PC-3 (cell line): ENCODE measurements at places on chromosomes 11 and 22. TPM values are rescaled to one million over a fixed set of nuclear protein-coding genes. Genes with fewer than 3 reads are reported as not detected.

Gene FJX1
- total RNA-seq, result 71.4 and 97.1 TPM in 2 replicates

DNA sequence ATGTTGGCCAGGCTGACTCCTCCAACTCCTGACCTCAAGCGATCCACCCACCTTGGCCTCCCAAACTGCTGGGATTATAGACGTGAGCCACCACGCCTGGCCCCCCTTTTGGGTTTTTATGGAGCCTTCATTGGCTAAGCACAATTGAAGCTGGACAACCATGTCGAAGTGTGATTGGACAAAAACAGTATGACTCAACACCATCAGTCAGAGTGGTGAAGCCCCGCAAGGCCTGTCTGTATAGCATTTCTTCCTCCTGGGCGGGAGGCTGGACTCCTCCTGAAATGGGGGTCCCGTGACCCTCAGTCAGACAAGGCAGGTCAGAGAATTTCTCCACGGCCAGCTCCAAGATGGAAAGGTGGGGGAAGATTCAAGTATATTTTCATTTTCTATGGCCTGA, 3.1 kb upstream of the PARVB start:
- DNase-seq, result no peak

Gene TPBGL
- not detected in 2 replicates for total RNA-seq

DNA sequence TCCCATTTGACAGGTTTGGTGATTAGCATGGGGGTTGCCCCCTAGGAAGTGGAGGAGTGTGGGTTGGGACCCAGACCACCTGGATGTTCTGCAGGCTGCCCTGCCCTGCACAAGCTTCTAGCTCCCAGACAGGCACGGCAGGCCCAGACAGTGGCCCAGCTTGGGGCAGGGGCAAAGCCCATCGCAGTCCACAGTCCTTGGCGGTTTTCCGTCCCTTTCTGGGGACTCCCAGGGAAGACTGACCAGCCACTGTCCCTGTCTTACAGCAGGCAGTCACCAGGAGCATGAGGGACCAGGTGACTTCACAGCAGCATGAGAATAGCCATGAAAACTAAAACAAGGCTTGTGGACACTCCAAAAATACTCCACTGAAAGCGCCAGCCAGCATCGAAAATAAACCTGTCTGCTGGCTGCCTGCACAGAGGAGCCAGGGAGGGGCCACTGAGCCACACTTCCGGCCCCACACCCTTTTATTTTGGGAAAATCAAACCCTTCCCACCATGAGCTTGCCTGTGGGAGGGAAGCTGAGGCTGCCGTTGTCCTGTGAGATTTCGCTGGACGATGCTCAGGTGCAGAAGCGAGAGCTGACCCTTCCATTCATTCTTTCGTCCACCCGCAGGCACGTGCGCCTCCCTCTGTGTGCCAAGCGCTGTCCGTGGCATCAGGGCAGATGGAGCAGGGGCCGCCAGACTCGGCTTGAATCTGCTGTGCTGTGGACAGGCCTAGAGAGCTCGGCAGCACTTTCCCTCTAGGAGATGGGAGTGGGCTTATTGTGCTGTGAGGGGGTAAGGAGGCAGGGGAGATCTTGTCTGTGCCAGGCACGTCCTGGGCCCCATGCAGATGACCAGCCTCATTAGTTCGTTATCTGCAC, 28.0 kb downstream of the FADD start:
- no peak for DNase-seq

Gene OR8B8
- not detected in 2 replicates for total RNA-seq

- no peak for DNase-seq
Observed at GRCh38 chr11:24233041-24233440, 263.8 kb upstream of the LUZP2 start.

Gene OOSP2
- not detected in 2 replicates for total RNA-seq

GRCh38 chr11:23112987-23113886, 253.0 kb upstream of the CCDC179 start:
- peak; percentile 85 for DNase-seq

Gene OR52N4
- total RNA-seq, result not detected in 2 replicates

Gene SCGB1C1
- not detected in 2 replicates for total RNA-seq

DNA sequence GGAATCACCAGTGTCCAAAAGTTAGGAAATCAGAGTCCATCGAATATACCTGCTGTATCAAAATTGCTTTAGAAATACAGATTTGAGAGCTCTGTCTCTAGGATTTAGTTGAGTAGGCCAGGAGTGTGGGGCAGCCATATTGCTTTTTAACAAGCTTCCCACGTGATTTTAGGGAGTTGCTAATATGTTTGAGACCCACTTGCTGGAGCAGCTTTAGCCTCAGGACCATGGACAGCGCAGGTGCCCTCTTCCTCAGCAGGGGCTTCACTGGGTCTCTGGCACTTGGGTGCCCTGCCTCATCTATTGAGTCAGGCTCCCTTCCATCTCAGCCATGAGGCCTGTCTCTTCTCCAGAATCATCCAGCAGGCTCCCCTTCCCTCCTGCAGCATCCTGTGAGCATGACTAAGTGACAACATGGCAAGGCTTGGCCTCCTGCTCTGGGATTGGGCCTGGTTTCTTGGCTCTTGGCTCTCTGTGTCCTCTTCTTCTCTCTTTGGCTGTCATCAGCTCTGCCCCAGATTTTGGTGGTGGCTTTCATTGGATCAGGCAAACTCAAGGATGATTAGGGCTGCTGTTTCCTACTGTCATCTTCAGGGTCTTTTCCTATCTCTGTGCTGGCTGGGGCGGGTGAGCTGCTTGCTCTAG, 70.0 kb downstream of the SGSM1 start:
- DNase-seq, result peak; percentile 25

DNA sequence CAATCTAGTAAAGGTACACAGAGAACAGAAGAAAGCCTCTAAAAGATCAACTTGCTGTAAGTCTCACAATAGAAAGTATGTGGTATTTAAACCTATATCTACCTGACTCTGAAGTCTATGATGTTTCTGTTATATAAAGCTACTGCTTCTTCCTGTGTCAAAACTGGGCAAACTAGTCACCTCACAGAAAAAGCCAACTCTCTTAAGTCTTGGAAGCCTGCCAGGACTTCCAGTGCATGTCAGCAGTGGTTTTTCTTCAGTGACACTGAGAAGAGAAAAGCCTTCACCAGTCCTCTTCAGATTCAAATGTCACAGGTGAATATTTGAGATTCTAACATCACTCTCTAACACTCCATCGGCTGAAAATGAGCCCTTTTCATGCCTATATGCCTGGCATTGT, 808.0 kb downstream of the DLG2 start:
- peak; percentile 87 for DNase-seq

Gene TRIM44
- total RNA-seq, result 14.0 TPM in 2 replicates

Gene MIAT
- total RNA-seq, result 0.15 and 0.23 TPM in 2 replicates

Gene NCR3LG1
- total RNA-seq, result 1.3 and 1.6 TPM in 2 replicates

GRCh38 chr11:370070-370941, 1.0 kb downstream of the B4GALNT4 start:
- DNase-seq, result no peak

DNA sequence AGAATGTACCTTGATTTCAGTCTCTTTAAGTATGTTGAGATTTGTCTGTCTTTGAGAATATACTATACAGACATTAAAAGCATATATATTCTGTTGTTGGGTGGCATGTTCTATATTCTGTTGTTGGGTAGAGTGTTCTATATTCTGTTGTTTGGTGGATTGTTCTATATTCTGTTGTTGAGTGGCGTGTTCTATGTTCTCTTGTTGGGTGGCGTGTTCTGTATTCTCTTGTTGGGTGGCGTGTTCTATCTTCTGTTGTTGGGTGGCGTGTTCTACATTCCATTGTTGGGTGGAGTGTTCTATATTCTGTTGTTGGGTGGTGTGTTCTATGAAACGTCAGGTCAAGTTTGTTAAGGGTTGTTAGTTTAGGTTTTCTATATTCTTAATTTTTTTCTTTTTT, 27.1 kb upstream of the CTTN start:
- no peak for DNase-seq

DNA sequence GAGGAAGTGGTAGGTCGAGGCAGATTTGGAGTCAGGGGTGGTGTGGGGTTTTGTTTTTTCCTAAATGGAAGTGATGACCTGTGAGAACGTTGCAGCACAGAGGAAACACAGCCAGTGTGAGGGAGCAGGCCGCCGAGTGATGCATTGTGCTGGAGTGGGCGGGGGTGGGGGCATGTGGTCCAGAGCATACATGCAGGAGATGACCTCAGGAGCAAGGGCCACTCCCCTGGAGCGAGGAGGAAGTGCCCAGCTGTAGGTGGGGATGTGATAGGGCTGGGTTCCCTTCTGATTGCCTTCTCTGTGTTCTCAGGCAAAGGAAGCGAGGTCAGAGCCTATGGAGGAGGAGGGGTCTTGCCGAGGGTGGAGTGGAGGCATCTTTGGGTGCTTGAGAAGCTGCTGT, 81.4 kb downstream of the PPP6R3 start:
- no peak for DNase-seq

Gene SMIM35
- not detected in 2 replicates for total RNA-seq

DNA sequence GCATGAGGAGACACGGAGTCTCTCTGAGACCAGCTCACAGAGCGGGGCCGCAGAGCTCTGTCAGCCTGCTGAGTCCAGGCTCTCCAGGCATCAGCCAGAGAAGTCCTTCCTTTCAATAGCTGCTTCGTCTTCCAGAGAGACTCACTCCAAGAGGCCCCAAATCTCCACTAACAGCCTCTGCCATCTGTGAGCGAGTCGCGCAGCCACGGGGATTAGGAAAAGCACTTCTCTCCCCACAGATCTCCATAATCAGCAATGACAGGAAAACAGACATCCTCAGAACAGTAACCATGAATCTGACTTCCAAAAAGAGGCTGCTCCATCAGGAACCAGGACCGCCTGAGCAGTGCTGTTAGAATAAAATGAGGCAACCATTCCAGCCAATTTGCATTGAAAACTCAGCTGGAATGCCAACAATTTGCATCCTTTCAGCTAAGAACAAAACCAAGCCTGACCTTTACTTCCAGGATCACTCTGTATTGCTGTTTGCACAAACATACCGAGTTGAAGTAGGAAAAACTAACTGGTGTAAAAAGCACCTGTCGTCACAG, 65.4 kb downstream of the SMCO4 start:
- DNase-seq, result no peak

DNA sequence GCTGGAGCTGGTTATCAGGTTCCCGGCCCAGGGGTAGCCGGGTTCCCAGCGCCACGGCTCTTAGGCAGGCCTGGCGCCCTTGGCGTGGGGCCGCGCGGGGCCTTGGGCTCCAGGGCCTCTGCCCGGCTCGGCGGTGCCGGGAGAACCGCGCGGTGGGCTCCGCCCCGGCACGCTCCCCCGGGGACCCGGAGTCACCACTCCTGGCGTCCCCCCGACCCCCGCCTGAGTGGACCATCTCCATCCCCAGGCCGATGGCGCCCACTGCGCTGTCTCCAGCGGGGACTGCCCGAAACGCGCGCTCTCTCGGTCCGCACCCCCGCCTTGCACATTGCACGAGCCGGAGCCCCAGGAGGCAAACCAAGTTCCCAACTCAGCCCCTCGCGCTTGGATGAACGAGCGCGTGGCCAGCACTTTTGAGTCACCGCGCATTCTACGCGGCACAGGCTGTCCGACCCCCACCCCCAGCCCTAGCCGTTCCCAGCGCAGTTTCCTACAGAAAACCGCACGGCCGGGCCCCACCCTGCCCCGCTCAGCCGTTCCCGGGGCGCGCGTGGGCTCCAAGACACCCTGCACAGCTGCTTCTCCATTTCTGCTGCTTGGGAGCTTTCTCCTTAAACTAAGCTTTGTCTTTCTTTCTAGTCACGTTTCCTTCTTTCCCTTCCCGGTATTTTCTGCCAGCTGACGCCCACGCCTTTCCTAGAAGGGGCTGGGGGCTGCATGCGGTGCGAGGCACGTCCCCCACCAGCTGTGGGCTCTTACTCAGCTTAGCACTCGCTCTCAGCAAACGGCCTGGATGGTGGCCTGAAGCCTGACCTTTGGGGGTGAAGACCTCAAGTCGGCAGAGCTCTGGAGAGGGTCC, 650 bp upstream of the CHID1 start:
- DNase-seq, result peak; percentile 28

Gene TMPRSS13
- total RNA-seq, result 2.2 and 2.9 TPM in 2 replicates

Gene TUB
- 3.2 and 3.3 TPM in 2 replicates for total RNA-seq

DNA sequence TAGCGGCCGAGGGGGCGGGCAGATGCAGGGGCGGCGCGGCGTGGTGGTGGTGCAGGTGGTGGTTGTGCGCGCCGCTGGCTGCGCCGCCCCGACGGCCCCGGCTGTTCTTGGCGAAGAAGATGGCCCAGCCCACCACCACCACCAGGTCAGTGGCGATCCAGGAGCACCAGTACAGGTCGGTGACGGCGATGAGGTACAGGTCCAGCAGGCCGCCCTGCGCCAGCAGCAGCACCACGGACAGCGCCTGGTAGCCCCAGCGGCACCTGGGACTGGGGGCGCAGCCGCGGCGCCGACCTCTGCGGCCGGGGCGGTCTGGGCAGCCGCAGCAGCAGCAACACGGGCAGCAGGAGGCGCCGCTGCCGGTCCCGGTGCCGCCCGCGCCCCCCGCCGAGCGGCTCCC, 879 bp downstream of the TMEM121B start:
- DNase-seq, result no peak

DNA sequence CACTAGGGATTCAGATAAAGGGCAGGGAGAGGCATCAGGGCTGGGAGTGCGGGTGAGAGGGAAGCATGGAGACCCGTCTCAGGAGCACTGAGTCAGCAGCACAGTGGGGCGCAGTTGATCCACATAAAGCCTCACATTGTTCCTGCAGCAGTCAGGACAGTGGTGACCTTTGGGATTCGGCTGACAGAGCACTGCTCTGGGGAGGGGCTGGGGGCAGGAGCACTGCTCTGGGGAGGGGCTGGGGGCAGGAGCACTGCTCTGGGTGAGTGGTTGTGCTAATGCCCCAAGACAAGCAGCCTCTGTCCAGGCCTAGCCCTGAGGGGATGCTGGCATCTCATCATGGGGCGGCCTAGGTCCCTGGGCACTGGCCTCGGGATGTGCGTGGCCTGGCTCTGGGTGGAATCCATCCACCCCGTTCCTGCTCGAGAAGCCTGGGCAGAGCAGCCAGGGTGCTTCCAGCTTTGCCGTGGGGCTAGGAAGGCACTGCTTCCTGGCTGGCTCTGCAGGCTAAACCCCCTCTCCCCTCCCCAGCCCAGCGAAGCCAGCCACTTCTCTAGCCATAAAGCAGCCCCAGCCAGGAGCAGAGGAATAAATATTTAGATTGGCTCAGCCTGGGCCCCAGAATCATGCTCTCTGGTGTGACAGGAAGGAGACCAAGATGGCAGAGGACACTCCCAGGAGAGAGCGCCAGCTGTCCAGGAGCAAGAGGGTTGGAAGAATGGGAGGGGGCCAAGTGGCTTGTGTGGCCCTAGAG, 7.3 kb downstream of the OAF start:
- DNase-seq, result no peak

DNA sequence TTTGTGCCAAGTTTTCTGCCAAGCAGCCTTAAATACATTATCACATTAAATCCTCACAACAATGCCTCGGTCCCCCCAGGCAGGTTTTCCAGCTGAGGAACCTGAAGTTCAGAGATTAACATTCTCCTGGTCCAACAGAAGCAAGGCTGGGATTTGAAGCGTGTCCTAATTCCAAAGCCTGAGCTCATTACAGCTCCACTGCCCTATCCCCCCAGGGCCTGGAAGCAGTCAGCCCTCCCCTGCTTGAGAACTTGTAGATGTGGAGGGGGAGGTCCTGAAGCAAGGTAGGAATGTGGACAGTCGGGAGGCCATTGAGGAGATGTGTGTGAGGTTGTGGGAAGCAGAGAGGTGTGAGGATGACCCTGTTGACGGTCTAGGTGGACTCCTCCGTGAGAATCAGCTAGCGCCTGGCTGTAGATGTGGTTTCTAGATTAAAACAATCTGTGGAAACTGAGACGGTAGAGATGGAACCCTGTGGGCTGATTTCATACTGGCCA, 8.1 kb downstream of the GRAMD1B start:
- no peak for DNase-seq

Gene CCDC188
- total RNA-seq, result not detected in 2 replicates
